Fibroblast of skin of left biceps (primary cell): ENCODE measurements at places on chromosomes 7 and 10.

DNA sequence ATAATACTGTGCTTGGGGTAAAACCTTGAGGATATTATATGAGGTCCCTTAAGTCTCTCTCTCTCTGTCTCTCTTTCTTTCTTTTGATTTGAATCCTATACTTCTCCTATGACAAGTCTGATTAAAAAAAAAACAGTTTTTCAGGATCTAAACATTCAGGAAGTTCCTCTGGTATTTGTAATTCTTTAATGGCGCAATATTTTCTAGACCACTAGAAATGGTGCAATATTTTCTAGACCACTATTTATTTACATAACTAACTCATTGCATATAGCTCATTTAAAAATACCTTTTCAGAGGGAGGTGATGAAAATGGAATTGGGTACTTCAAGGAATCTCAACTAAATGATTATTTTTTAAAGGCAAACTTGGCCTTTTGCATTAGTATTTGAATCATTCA is 1235.3 kb downstream of the GATA3 start:
- DNase-seq: no peak

DNA sequence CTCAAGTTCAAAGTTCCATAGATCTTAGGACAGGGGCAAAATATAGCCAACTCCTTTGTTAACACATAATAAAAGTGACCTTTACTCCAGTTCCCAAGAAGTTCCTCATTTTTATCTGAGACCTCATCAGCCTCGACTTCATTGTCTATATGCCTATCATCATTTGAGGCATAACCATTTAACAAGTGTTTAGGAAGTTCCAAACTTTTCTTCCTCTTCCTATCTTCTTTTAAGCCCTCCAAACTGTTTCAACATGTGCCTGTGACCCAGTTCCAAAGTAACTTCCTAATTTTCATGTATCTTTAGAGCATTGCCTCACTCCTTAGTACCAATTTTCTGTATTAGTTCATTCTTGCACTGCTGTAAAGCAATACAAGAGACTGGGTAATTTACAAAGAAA is 569.1 kb downstream of the ANKRD7 start:
- no peak for DNase-seq

- no peak for DNase-seq
These were observed 75.3 kb downstream of the GAD2 start for GRCh38 chr10:26291721-26292480.

- DNase-seq: no peak
These were observed 5.9 kb upstream of the IFIT1B start for GRCh38 chr10:89371987-89372386.

DNA sequence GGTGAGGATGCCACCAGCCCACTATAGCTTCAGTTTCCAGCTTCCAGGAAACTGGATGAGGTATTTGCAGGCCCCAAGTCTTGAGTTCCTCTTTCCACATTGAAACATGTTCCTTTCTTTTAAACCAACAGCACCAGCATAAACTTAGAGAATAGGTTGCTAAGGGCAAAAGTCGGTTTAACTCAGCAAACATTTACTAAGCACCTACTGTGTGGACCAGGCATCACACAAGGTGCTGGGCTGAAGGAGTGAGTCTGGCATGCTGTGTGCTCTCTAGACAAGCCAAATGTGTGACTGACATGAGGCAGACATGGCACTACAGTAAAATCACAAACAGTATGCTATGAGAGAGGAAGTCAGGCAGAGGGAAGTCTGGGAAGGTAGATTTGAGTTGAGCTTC is 11.0 kb upstream of the RASSF4 start:
- DNase-seq: no peak

DNA sequence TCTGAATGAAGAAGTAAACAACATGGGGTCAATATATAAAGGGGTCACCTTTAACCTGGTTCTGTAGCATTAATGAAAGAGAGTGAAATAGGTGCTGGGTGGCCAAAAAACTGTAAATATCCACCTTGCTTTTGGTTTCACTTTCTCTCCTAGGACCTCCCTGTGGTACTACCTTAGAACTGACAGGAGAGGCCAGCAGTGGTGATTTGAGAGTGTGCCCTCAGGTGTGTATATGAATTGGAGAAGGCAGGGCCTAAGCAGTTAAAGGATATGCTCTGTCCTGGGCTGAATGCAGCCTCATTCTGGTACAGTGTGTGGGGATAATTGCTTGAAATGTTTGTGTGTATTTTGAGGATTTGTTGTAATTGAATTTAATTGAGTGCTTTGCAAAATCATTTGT is 62.0 kb downstream of the BBS9 start:
- DNase-seq: no peak

DNA sequence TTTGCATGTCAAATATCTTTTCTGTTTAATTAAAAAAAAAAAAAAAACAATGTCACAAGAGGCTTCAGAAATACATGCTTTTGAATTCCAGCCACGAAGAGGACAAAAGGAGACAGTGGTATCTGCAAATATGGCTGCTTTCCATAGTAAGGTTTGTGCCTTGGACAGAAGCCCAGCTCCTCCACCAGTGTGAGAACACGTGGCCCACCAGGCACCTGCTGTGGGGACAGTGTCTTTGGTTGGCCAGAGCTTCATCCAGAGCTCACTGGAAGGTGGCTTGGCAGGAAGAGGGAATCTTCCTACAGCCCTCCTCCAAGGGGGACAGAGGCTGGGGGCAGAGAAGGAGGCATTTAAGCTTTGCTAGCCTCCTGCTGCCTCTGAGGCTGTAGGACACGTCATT is 144.6 kb downstream of the GLCCI1 start:
- DNase-seq: no peak

DNA sequence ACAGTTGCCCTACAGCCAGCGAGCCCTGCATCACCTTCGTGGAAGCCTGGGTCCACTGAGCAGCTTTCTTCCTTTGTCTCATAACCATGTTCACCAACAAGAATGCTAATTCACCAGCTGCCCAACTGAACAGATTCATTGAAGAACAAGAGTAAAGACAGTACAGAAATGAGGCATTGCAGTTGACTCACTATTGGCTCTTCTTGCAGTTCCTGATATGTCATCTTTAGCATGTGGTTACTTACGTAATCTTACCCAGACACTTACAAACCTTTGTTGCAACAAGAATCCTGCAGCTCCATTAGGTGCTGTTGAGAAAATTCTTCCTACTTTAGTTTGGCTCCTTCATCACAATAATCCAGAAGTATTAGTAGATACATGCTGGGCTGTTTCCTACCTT is 174.0 kb upstream of the TPK1 start:
- DNase-seq: no peak

DNA sequence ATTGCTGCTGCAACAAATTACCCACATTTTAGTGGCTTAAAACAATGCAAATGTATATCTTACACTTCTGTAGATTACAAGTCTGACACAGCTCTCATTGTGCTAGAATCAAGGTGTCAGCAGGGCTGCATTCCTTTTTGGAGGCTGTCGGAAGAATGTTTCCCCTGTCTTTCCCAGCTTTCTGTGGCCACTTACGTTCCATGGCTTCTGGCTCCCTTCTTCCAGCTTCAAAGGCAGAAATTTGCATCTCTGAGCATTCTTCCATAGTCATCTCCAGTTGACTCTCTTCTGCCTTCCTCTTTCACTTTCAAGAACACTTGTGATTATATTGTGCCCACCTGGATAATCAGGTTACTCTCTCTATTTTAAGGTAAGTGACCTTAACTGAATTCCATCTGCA is 125.3 kb downstream of the GPR158 start:
- DNase-seq: no peak
